ENCODE measurements at places on chromosomes 6 and 20. TPM values are rescaled to one million over a fixed set of nuclear protein-coding genes. Genes with fewer than 3 reads are reported as not detected.

The TASP1 gene
- total RNA-seq, result 9.0 TPM

The TINAG gene
- total RNA-seq, result not detected

- no peak for DNase-seq
Observed at GRCh38 chr20:38337561-38338140, 8.6 kb upstream of the LBP start.

DNA sequence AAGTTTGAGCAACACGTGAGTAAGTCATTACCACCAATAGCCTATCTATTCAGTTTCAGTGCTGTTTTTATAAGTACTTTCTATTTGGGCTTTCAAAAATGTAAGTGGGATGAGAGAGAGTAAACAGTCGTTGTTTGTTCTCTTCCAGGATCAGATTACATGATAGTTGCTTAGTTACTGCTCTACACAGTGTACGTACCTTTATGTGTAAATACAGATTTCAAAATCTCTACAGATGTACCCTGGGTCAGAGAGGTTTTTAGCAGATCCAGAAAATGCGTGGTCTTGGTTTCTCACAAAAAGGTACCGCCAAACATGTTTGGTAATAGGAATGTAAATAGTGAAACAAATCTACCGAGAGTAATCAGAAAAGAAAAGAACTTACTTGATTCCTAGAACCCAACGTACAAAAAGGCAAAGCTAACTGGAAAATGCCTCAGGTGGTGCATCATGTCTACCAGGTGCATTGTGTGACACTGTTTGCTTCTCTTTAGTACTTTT is 421.1 kb downstream of the BCKDHB start:
- DNase-seq, result no peak

Measured in SJSA1 (cell line).